Activated CD8-positive, alpha-beta memory T cell treated with anti-CD3 and anti-CD28 coated beads, Interleukin-2, amount 50 U/mL, for 4 hours (primary cell): ENCODE measurements at places on chromosomes 16 and 17.

- DNase-seq, result no peak
Measured at GRCh38 chr17:66185862-66186261, 6.1 kb downstream of the CEP112 start.

DNA sequence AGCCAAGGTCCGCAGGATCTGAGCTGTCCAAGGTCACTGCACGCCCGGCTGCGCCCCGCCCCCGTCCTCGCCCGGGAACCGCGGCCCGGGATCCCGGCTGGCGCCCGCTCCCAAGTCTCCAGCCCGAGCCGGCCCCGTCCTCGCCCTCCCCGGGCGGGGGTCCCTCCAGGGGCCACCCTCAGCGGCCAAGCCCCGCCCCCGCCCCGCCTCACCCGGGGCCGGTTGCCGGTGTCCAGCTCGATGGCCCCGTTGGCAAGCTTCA lies 216 bp downstream of the VPS9D1 start:
- DNase-seq, result peak; percentile 45

DNA sequence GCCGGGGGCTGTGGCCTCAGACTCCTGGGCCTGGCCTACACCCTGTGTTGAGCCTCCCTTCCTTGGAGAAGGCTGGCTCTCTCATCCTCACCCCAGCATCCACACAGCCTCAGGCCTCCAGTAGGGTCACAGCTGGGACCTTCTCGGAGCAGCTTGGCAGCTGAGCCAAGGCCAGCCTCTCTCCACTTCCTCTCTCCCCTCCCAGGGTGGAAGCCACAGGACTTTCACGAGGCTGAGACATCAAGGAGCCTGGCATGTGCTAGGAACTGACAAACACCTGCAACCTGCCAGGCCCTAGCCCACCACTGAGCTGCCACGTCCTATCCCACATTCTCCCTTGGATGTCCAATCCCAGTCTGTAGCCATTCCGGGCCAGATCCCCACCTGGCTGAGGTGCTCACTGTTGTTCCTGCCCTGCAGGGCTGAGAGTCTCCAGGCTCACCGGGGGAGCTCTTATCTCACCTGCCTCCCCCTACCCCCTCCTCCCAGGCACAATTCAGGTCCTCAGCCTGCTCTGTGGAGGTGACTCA lies 3.1 kb downstream of the MMP15 start:
- DNase-seq, result no peak

DNA sequence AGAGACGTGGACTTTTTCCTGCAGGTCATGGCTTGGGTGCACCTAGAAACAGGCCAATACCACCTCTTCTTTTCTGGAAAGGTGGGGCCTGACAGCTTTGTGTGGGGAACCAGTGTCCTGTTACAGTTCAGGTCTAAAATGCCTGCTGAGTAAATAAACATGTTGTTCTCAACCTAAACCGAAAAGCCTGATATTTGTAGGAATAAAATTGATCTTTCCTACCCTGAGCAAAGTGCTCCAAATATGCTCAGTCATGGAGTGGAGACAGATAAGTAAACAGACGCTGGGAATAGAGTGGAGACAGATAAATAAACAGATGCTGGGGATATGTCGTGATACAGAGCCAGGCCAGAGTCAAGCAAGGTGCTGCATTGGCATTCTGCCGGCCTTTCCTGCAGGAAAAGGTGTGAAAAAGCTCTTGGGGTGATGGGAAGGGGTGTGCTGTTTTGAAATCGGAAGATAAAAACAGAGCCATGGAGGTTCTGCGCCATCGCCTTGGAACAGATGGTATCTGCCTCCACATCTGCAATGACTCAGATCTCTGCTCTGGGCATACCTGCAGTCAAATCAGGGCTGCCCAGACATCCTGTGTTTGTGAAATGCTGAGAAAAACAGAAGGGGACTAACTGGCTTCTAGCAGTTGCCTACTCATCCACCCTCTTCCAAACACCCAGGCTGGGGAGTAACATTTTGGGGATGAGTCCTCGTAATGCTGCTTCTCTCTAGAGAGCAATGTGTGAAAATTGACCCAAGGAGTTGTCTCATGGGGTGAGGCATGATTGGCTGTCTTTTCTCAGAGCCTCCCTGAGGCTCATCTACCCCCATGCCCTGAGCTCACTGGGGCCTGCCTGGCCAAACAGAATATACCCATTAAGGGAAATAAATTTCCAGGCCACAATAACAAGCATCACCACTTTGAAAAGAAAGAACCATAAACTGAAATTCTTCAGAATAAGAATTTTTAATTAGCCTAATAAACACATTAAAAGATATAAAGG lies 16.8 kb upstream of the TRPV2 start:
- DNase-seq, result no peak

- DNase-seq, result no peak
Measured at GRCh38 chr17:77640916-77641605, 317.4 kb upstream of the TNRC6C start.
